ENCODE measurements at places on chromosomes 4 and X.

DNA sequence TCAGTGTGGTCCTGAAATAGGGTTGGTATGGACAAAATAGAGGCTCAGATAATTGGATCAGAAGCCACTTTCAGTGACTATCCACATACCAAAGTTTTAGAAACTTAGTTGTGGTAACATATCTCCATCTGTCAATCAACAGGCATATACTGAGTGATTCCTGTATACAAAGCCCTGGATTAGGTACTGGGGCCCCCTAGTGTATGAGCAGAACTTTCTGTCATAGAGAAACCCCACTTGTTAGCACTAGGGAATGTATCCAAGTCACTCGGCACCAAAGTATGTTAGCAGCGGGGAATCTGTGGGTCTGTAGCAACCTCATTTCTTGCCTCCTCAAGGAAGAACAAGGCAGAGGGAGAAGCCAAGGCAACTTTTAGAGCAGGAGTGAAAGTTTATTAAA lies 50.7 kb downstream of the MAP7D3 start:
- DNase-seq, result no peak

- no peak for DNase-seq
Measured at GRCh38 chrX:123779908-123780396, 47.1 kb upstream of the THOC2 start.

DNA sequence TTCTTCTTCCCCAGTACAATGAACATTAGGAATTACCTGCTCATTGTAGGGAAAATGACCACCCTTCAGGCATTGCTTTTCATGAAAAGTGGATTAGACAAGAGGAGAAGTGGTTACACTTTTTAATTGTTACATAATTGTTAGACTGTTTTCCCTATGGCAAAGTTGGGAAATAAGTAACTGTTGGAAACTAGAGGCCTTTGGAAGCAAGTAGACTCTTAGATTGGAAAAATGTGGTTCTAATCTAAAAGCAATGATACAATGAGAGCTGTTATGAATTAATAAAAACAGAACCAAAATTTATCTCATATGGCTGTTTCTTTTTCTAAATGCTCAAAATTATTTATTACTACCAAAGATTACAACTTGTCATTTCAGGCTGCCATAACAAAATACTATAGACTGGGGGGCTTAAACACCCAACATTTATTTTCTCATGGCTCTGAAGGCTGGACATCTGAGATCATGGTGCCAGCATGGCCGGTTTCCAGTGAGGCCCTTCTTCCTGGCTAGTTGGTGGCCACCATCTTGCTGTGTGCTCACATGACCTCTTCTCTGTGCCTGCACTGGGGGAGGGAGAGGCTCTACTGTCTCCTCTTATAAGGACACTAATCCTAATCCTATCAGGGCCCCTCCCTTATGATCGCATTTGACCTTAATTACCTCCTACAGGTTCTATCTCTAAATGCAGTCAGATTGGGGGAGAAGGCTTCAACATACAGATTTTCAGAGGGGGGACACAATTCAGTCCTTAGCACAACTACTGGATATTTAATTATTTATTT lies 12.5 kb downstream of the CC2D2A start:
- no peak for DNase-seq

GRCh38 chrX:30898886-30899285 lies 9.8 kb upstream of the TAB3 start:
- no peak for DNase-seq

GRCh38 chr4:25892796-25893195 lies 21.2 kb upstream of the SMIM20 start:
- no peak for DNase-seq

DNA sequence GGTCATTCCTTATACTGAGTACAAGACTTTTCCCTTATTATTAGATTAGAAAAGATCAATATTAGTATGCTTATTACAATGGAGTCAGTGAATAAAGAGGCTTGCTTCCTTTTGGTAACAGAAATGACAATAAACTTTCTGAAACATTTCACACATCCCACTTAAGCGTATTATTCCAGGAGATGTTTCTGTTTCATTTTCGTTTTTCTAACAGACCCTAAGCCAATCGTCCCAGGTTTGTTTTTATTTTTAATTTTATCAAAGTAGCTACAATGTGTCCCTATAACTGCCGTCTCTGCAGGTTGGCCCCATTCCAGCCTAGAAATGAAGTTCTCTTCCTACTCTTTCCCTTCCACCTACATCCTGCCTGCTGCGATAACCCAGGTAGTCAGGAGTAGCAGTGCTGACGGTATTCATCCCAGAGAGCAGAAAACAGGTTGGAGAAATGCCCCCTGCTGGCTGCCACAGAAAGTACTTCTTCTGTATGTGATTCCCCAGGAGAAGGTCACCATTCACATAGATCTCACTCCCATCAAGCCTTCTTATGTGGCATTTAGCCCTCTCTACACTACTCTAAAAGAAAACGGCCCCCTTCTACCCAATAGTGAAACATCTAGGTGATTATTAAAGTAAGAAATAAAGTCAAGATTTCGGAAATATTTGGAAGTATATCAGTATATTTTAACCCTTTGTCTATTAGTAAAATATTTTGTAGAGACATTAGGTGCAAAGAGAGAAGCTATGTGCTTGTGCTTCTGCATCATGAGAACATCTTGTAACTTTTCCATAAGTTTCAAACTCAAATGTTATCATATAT lies 40.4 kb downstream of the ENPEP start:
- no peak for DNase-seq

- no peak for DNase-seq
Measured at GRCh38 chrX:68647156-68647957, at the start of gene STARD8. Gene STARD8 (plus strand): TSS chrX:68647666. CDS start chrX:68647883, 217 bp downstream.

GRCh38 chr4:82705928-82706300 lies 92.7 kb downstream of the SCD5 start:
- DNase-seq, result no peak

Data from AG04450 (cell line).